Brain pericyte (primary cell): ENCODE measurements at places on chromosomes 2 and 18.

DNA sequence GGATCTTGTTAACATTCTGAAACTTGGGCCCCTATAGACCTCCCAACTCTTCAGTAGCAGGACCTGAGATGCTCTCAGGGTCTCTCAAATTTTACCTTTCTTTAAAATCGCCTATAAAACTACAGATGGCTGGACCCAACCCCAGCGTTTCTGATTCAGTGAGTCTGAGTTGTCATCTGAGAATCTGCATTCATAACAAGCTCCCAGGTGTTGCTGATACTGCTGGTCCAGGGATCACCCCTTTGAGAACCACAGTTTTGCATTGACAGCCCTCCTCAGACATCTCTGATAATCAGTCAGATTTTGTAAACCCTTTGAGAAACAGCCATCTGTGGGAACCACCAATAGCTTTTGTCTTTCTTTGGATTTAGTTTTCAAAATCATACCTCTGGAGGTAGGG is 315.8 kb downstream of the CYRIA start:
- DNase-seq: no peak

DNA sequence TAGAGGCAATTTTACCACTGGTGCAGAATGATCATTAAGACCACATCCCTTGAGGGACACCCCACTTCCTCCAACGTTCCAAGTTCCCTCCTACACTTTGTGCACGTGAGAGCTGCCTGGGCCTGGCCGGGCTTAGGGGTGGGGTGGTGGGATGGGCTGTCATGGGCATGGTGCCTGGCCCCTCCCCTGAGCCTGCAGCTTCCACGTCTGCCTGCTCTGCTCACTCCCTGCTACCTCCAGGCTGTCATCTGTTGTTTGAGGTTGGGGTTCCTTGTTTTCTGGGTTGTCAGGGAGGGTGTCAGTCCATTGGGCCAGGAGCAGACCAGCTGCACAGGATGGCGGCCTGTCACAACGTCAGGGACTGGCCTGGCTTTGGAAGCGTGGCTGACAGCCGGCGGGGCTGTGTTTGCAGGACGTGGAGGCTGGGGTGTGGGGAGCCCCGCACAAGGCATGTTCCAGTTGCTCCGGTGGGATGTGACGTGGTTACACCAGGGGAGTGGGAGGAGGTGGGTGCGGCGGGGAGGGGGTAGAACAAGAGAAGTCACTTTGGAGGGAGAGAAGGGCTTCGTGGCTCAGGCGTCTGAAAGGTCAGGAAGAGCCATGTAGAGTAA is 72.3 kb downstream of the RTP5 start:
- DNase-seq: no peak

DNA sequence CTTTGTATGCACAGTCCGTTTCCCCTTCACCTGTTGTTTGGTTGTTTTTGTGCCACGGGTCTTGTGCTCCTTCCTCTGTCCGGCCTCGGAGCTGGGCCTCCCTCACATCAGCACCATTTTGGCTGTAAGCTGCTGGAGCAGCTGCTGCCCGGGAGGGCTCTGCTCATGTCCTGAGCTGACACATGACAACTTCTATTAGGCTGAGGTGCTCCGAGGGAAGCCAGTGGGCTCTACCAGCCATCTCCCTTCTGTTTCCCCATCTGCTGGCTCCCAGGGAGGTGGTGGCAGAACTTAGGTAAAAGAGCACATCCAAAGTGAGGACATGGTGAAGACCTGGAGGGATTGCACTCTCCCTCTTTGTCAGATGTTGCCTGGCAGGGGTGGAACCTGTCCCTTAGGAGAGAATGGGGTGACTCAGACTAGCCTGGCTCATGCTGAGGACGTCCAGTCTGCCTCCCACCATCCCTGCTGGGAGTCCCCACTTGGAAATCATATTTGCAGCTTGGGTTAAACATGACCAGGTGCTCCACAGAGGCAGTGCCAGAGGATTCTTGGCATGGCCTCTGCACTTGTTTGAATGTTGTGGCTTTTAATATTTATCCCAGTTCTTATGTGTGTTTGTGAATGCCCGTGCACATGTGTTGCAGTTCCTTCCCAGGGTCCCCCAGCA is 49.8 kb upstream of the TNP1 start:
- DNase-seq: no peak

DNA sequence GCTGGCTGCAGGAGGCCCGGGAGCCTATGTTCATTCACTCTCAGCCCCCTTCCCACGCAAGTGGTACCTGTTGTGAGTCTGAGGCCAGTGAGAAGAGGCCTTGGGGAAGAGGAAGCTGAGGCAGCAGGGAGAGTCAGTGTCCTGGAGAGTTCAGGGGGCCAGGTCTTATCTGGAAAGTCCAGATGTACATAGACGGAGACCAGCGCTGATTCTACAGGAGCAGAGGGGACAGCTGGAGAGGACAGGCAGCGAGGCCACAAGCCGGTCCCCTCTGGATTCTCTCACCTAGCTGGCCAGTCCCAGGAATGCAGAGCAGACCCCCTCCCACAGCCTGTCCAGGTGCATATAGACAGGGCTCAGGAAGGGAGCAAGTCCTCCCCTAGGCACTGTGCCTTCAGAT is 29.1 kb upstream of the SELENOI start:
- DNase-seq: no peak

GRCh38 chr18:919078-919477 is 14.4 kb downstream of the ADCYAP1 start:
- DNase-seq: no peak

GRCh38 chr2:157059036-157059435 is 198.5 kb upstream of the GALNT5 start:
- no peak for DNase-seq

DNA sequence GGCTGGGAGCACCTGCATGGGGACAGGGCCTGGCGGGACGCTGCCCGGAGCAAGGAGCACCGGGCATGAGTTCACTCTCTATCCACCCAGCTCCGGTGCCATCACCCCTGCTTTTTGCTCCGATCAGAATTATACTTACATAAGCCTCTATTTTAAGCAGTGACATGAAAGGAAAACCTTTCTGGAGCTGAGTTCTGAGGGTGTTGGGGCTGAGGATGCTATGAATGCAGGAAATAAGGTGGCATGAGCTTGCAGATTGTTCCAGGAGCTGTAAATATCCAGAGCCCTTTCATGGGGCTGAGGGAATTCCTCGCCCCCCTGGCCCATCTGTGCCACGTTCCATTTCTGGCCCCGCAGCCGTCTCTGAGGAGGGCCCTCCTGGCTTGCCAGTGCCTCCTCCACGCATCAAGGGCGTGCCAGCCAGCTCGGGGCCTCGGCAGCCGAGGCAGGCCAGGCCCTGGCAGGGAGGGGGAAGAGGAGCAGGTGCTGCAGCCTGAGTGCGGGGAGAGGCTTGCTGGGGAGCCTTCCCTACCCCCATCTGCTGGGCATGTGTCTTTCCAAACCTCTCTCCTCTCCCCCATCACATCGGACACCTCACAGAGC is 91.7 kb upstream of the MCFD2 start:
- DNase-seq: no peak

- no peak for DNase-seq
These were observed 48.7 kb upstream of the AGAP1 start for GRCh38 chr2:235445116-235445515.

GRCh38 chr2:48278590-48278989 is 251.4 kb upstream of the STON1 start:
- DNase-seq: peak; percentile 17

GRCh38 chr2:236956031-236956618 is 129.6 kb upstream of the COPS8 start:
- DNase-seq: no peak

- no peak for DNase-seq
These were observed 5.2 kb upstream of the MAP3K2 start for GRCh38 chr2:127392828-127393578.

DNA sequence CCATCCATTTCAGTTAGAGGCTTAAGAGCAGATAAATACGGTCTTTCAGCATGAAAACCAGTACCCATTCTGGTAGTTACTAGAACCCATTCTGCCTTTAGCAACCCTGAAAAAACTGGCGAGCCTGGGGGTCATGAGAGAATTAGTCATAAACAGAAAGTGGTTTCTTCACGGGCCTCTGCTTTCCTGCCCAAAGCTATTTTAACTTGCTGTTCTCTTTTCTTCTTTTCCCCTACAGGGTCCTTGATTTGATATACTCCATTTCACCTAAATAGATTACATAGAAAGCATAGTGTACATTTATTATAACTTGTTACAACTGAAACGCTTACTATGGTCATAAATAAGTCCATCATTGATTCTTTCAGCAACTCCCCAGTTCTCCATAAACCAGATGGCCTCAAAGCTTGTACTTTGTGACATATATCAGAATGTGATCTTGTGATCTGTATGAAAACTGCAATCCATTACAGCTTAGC is 48.3 kb downstream of the WDFY1 start:
- no peak for DNase-seq

- no peak for DNase-seq
These were observed 1.4 kb downstream of the IHH start for GRCh38 chr2:219059375-219059724.
